ENCODE measurements at places on chromosomes 7 and 10. TPM values are rescaled to one million over a fixed set of nuclear protein-coding genes. Genes with fewer than 3 reads are reported as not detected.

The MCM10 gene
- 39.3 TPM for total RNA-seq

The CALHM1 gene
- total RNA-seq: not detected

The MRLN gene
- not detected for total RNA-seq

The ADCYAP1R1 gene
- total RNA-seq: not detected

The HOXA5 gene
- total RNA-seq: 0.79 TPM

The HTR7 gene
- 0.88 TPM for total RNA-seq

- no peak for DNase-seq
Observed at GRCh38 chr10:99913831-99914235, 95.9 kb downstream of the DNMBP start.

DNA sequence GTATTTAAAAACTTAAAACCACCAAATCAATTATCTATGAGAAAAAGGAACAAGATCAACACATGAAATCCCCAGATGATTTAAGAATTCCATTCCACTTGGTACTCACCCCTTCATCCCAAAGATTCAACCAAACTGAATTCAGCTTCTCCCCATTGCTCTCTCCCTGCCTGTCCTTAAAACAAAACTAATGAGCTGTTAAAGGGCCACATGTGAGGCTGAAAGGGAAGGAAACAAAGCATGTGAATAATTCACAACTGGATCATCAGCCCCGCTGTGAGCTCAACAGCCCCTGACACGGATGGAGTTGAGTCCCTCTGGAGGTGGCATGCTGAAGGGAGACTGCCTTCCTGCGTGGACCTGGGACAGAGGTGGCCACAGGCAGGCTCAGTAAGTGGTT lies 32.9 kb downstream of the VOPP1 start:
- DNase-seq: no peak

GRCh38 chr7:131338691-131339390 lies 11.2 kb downstream of the MKLN1 start:
- no peak for DNase-seq

- no peak for DNase-seq
Observed at GRCh38 chr7:48175019-48175418, 3.8 kb downstream of the ABCA13 start.

- no peak for DNase-seq
Observed at GRCh38 chr10:77861366-77861765, 65.2 kb downstream of the DLG5 start.

DNA sequence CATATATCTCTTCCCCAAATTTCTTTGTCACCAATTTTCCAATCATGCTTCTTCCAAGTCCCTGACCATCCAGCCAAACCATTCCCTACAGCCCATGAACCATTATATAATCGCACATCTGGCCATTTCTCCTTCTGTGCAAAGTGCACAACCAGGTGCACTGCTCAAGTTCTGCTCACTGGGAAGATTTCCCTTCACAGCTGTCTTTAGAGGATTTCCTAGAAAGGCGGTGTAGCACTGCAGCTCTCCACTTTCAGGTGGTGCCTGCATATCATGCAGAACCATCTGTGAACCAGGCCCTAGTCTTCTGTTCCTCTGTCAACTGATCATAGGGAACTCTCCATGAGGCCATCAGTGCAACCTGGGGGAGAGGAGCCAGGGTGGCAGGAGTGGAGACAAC lies 95.0 kb upstream of the CABCOCO1 start:
- no peak for DNase-seq

DNA sequence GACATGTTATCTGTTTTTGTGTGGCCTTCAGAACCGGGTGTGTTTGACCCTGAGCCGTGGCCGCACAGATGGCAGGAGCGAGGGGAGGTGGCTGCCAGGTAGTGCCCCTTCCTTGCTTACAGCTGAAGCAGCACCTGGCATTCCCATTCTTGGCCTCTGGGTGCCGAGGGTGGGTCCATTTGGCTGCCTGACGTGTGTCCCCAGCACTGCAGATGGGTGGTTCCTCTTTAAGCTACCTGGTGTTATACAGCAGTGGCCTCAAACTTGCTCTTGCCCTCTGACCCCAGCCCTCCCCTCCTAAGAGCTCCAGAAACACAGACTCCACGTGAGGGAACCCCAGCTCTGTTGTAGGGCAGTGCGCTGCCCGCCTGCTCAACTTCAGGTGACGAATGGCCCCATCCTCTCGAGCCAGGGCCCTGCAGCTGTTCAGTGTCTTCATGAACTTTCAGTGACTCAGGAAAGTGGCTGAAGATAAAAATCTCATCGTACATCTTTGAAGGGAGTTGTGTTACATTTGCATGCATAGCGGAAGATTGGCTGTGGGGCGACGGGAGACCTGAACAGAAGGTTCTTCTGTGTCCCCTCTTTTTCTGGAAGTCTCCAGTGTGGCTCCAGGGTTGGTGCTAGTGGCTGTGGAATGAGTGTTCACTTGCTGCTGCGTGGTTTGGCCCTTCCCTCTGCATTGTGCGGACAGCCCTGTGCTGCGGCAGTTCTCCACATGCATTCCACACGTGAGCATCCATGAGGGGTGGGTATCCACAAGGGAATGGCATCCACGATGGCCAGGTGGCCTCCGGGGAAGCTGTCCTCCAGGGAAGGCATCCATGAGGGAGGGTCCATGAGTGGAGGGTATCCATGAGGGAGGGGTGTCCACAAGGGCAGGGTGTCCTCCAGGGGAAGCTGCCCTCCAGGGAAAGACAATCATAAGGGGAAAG lies 91.6 kb downstream of the INPP5A start:
- DNase-seq: no peak

- DNase-seq: peak; percentile 67
Observed at GRCh38 chr10:112526139-112526538, 79.1 kb downstream of the VTI1A start.

- no peak for DNase-seq
Observed at GRCh38 chr7:135842446-135843179, 94.0 kb upstream of the FAM180A start.

GRCh38 chr7:121519548-121520521 lies 123.7 kb upstream of the FAM3C start:
- no peak for DNase-seq

- DNase-seq: no peak
Observed at GRCh38 chr10:104873161-104873560, 232.1 kb downstream of the SORCS3 start.

DNA sequence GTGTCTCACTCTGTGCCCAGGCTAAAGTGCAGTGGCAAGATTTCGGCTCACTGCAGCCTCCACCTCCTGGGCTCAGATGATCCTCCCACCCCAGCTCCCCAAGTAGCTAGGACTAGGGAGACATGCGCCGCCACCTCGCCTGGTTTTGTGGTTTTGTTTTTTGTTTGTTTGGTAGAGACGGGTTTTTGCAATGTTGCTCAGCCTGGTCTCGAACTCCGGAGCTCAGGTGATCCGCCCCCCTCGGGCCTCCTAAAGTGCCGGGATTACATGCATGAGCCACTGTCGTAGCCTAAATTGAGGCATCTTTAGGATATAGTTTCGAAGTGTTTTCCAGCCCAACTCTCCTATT lies 781 bp downstream of the ZNF727 start:
- DNase-seq: no peak
